ENCODE measurements at places on chromosomes 4 and X.

- DNase-seq = no peak
Observed at GRCh38 chr4:163600727-163601126, 106.2 kb downstream of the TMA16 start.

DNA sequence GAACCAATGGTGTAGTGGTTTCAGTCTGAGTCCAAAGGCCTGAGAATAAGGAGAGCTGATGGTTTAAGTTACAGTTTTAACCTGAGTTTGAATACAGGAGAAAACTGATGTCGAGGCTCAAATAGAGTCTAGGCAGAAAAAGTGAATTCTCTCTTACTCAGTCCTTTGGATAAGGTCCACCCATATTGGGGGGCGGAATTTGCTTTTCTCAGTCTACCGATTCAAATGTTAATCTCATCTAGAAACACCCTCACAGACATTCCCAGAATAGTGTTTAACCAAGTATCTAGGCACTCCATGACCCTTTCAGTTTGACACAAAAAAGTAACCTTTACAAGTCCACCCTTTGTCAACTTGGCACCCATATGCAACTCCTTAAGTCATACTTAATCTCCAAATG lies 216.0 kb downstream of the GRID2 start:
- DNase-seq = no peak

- DNase-seq = peak; percentile 31
Observed at GRCh38 chr4:183838987-183839712, 66.0 kb upstream of the STOX2 start.

- DNase-seq = peak; percentile 52
Observed at GRCh38 chr4:144338148-144338547, 197.6 kb upstream of the GYPA start.

DNA sequence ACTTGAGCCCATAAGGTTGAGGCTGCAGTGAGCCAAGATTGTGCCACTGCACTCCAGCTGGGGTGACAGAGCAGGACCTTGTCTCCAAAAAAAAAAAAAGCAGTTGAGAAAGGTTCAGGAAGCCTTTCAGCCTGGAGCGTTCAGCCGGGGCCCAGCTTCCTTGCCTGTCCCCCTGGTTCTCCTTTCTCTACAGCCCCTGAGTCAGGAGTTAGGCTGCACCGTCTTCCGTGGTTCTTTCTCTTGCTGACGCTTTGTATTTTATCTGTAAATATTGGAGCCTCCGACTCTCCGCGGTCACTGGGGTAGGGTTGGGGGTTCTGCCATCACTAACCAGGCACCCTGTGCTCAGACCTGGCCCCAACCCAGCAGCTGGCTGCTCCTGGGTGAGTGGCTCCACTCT lies 13.8 kb upstream of the UVSSA start:
- no peak for DNase-seq
